ENCODE measurements at places on chromosomes 1 and 21.
A peak's percentile ranks its signal among the peaks of the same experiment; 100 is the strongest.

GRCh38 chr1:163981500-163982030 lies 577.4 kb upstream of the PBX1 start:
- no peak for DNase-seq

DNA sequence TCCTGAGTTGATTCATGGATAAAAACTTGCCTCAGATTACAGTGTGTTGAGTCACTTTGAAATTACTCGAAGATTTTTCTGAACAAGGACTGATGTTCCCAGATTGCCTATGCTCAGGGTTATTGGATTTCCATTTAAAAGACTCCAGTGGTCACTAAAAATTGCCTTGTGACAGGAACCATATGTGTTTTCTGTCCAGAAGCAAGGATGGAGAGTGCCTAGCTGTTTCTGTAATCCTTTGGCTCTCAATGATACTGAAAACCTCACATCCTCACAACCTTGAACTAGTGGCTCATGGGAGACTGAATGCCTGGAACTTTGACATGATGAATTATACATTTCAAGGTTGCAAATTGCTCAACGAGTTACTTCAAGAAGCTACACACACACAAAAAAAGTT lies 1271.8 kb downstream of the BRINP3 start:
- DNase-seq: no peak

GRCh38 chr1:160127865-160128523 lies 12.4 kb downstream of the ATP1A2 start:
- DNase-seq: no peak

GRCh38 chr1:202274611-202275010 lies 67.1 kb downstream of the UBE2T start:
- no peak for DNase-seq

DNA sequence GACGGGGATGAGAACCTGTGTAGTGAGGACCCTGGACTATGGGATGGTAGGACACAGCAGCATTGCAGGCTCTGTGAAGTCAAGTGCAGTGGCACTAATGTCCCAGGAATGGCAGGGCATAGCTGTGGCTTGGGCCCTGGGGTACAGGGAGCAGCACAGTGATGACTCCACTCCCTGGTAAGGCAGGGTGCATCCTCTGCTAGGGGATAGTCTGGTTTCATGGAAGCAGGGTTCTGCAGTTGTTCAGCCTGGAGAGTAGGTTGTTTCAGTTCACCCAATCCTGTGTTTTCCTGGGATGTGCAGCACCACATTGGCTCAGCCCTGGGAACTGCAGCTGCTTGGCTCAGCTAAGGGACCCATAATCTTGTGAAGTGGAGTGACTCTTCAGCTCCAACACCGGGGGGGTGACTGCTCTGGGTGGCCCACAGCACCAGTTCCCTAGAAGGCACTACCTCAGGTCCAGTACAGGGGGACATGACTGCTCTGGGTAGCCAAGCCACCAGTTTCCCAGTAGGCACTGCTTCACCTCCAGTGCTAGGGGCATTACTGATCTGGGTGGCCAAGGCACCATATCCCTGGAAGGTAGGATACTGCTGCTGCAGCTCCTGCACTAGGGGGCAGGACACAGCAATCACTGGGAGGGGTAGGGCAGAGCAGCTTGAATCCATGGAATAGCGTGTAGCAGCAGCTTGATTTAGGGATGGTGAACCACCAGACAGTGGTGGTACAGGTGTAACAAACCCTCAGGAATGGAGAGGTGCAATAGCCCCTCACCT lies 15.3 kb upstream of the C1orf185 start:
- no peak for DNase-seq

DNA sequence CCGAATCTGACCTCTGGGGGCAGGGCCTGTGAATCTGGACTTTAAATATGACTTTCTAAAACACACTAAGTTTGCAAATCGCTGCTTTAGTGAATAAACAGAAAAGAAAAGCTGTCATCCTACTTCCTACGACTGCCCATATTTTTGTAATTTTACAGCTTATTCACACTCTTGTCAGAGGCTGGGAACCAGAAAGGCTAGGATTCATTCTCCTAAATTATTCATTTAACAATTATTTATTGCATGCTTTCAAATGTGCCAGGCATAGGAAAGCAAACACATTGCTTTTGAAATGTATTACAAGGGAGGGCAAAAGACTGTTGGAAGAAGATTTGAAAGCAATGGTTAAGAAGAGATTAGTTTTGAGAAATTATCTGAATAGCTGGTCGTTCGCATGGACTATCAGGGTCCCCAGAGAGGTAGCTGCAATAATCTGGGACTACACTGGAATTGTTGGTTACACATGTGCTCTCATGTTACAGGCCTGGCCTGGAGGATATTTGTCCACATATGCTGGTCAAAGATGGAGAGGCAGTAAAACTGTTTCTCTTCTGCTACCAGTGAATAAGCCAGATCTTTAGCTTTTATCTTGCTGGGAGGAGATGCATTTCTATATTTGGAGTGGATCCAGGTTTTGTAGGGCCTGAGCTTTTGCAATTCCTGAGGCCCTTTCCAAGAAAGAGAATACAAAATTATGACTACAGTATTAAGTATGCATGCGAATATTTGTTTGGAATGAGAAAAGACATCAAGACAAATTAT lies 29.6 kb upstream of the SFPQ start:
- DNase-seq: no peak

- no peak for DNase-seq
Measured at GRCh38 chr1:103089221-103089620, 19.1 kb downstream of the COL11A1 start.

DNA sequence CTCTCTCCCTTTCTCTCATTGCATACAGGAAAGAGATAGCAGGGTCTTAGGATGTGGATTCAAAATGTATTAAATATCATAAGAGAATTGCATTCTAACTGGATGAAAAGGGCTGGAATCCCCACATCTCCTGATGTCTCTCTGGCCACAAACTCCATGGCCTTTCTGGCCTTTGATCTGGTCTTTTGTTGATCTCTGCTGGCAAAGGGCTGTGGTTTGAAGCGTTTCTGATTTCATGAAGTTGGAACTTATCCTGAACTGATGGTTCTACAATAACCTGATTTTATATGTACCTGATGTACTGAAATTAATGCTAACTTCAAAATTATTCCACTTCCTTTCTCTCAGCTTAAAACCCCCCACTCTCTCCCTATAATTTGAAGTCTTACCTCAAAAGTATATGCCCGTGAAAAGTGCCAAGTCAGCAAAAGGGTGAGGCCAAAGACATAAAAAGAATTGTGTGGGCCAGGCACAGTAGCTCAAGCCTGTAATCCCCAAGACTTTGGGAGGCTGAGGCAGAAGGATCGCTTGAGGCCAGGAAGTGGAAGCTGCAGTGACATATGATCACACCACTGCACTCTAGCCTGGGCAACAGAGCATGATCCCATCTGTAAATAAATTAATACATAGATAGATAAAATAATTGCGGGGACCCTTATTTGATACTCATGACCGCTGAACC lies 6.4 kb upstream of the KIF14 start:
- no peak for DNase-seq

GRCh38 chr21:25385911-25386474 lies 221.3 kb downstream of the MRPL39 start:
- peak; percentile 47 for DNase-seq
